ENCODE measurements at places on chromosomes 1 and 21. TPM values are rescaled to one million over a fixed set of nuclear protein-coding genes. Genes with fewer than 3 reads are reported as not detected.
A peak's percentile ranks its signal among the peaks of the same experiment; 100 is the strongest.

The SPATA1 gene
- total RNA-seq: 0.66 TPM

GRCh38 chr1:179228783-179229213, 679 bp downstream of the ABL2 start:
- peak; percentile 40 for DNase-seq
- H3K27me3 ChIP-seq: no peaks in the 10 kb centered on the region
- peaks cover 7% of the 10 kb centered on the region for H3K36me3 ChIP-seq
- peaks cover 33% of the 10 kb centered on the region for H3K4me1 ChIP-seq
- H3K4me3 ChIP-seq: peak overlapping the region; percentile 99
- H3K27ac ChIP-seq: peak overlapping the region; percentile 88

The TXLNA gene
- 17.2 TPM for total RNA-seq

The ALG14 gene
- total RNA-seq: 2.6 TPM

GRCh38 chr1:45191418-45191783, 15.0 kb downstream of the ZSWIM5 start:
- DNase-seq: no peak
- H3K4me1 ChIP-seq: peaks cover 4% of the 10 kb centered on the region
- no peak overlapping the region for H3K4me3 ChIP-seq
- no peak overlapping the region for H3K27ac ChIP-seq
- no peaks in the 10 kb centered on the region for H3K36me3 ChIP-seq

DNA sequence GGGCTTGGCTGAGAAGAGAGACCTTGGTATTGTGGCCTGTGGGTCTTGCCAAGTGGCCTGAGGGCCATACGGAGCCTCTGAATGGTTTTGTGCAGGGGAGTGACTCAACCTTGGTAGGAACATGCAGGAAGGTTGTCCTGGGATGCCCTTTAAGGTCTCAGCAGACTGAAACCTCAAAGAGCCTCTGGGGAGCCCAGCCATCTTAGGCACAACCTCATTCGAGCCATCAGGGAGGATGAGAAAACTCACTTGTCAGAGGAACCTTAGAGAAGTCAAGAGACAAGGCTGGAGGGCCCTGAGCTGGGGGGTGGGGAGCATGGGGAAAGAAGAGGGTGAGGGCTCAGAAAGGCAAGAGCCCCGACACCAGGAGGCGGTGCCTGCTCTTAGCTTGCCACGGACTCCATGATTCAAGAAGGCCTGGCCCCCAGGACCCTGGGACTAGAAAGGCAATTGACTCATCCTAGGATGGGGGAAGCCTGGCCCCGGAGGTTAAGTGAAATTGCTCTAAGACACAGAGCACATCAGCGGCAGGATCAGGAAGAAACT, 13.0 kb downstream of the IFI6 start:
- H3K4me1 ChIP-seq: peaks cover 84% of the 10 kb centered on the region
- no peak for DNase-seq

DNA sequence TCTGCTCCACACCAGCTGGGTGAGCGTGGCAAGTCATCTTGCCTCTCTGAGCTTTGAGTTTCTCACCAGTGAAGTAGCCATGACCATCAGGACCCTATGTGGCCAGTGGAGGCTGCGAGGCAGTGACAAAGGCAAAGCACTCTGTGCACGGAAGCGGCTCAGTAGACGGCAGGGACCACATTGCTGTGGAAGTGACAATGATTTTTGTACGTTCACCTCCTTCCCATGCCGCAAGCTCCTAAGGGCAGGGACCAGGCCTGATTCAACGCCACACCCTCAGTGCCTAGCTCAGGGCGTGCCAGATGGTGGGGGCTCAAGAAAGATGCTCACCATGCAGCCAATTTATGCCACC, 210.5 kb downstream of the MATN1 start:
- no peaks in the 10 kb centered on the region for H3K36me3 ChIP-seq
- H3K27me3 ChIP-seq: peaks cover 11% of the 10 kb centered on the region
- H3K4me3 ChIP-seq: no peak overlapping the region
- no peaks in the 10 kb centered on the region for H3K4me1 ChIP-seq

DNA sequence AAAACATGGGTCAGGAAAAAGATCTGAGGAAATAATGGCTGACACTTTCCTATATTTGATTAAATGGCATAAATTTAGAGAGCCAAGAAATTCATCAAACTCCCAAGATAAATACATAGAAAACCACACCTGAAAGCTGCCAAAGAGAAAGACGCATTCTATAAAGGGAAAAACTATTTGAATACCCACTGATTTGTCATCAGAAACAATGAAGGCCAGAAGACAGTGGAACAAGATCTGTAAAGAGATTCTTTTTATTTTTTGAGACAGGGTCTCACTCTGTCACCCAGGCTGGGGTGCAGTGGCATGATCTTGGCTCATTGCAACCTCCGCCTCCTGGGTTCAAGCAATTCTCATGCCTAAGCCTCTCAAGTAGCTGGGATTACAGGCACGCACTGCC, 17.4 kb downstream of the SDE2 start:
- H3K4me3 ChIP-seq: no peak overlapping the region
- no peak for DNase-seq
- H3K36me3 ChIP-seq: peaks cover 93% of the 10 kb centered on the region
- no peaks in the 10 kb centered on the region for H3K27me3 ChIP-seq

DNA sequence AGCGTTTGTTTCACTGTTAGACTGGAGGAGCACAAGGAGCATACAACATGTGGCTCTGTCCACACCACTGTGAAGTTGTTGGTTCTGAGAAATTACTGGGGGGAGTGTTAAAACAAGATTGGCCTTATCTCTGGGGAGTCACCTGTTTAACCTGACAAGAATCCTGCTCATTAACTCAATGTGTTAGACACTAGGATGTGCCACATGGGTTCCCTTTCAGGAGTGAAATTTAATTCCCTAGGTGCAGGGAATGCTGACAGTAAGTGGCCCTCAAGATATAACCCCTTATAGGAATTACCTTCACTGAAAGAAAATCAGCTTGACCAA, 45.8 kb upstream of the WNT2B start:
- peak overlapping the region; percentile 41 for H3K27ac ChIP-seq
- DNase-seq: no peak
- peaks cover under 1% of the 10 kb centered on the region for H3K36me3 ChIP-seq
- no peaks in the 10 kb centered on the region for H3K27me3 ChIP-seq

The OPRD1 gene
- total RNA-seq: not detected

- no peak for DNase-seq
- no peak overlapping the region for H3K27ac ChIP-seq
- no peaks in the 10 kb centered on the region for H3K27me3 ChIP-seq
- H3K36me3 ChIP-seq: no peaks in the 10 kb centered on the region
- no peak overlapping the region for H3K4me3 ChIP-seq
Measured at GRCh38 chr21:21394064-21394463, 395.9 kb downstream of the NCAM2 start.

DNA sequence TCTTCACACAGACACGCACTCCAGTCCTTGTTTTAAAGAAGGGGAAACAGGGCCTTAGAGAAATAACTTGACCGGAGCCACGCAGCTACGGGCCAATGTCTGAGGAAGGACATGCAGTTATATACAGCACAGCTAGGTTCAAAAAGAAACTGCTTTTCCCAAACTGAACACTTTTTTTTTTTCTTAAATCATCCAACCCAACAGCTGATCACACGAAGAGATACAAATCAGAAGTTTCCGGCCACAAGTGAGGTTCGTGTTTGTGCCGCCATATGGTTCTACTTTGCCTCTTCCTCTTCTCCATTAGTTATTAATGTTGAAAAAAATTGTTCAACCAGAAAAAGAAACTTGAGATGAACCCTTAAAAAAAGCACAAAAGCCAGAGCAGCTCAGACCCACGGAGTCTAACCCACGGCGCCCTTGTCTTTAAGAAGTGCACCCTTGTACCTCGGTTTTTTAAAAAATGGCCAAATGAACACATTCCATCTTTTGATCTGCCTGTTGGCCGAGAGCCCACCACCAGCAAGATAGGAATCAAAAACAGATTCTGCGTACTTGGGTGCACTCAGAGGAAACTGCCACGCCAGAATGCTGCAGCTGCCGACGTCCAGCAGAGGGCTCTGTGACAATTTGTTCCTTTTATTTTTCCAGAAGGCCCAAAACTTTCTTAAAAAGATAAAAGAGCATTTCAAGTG, 78.9 kb downstream of the SLC66A1 start:
- peak; percentile 49 for DNase-seq
- H3K4me3 ChIP-seq: peak overlapping the region; percentile 18
- H3K4me1 ChIP-seq: peaks cover 78% of the 10 kb centered on the region
- peaks cover 5% of the 10 kb centered on the region for H3K36me3 ChIP-seq
- peak overlapping the region; percentile 76 for H3K27ac ChIP-seq

GRCh38 chr1:6360117-6360496, 33.5 kb downstream of the ACOT7 start:
- no peak for DNase-seq
- H3K27me3 ChIP-seq: no peaks in the 10 kb centered on the region
- no peaks in the 10 kb centered on the region for H3K36me3 ChIP-seq
- H3K4me1 ChIP-seq: peaks cover 40% of the 10 kb centered on the region
- peak overlapping the region; percentile 33 for H3K4me3 ChIP-seq

- no peak for DNase-seq
- no peak overlapping the region for H3K4me3 ChIP-seq
- no peaks in the 10 kb centered on the region for H3K4me1 ChIP-seq
- no peak overlapping the region for H3K27ac ChIP-seq
Measured at GRCh38 chr1:78587211-78587610, 33.0 kb upstream of the IFI44L start.

DNA sequence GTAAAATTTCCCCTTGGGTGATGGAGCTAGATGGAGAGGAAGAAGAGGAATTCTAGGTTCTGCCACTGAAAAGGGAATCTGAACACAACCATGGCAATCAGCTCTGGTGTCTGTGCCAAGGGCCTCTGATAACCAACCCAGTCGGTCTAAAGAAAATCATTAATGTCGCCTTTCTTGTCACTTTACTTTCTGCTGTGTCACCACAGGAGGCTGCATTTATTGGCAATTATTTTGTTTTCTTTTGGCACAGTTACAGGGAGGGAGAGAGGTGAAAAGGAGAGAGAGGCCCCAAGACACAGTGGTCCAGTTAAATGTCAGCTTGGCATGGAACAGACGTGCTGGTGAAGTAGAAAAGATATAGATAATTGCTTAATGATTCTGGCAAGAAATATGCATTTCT, 287.0 kb downstream of the ASTN1 start:
- H3K4me3 ChIP-seq: no peak overlapping the region
- no peaks in the 10 kb centered on the region for H3K4me1 ChIP-seq
- no peak for DNase-seq
- no peak overlapping the region for H3K27ac ChIP-seq

GRCh38 chr1:61432616-61433388, 292.1 kb downstream of the TM2D1 start:
- no peak for DNase-seq
- H3K36me3 ChIP-seq: no peaks in the 10 kb centered on the region

The HTR6 gene
- total RNA-seq: not detected

The AGMAT gene
- not detected for total RNA-seq

DNA sequence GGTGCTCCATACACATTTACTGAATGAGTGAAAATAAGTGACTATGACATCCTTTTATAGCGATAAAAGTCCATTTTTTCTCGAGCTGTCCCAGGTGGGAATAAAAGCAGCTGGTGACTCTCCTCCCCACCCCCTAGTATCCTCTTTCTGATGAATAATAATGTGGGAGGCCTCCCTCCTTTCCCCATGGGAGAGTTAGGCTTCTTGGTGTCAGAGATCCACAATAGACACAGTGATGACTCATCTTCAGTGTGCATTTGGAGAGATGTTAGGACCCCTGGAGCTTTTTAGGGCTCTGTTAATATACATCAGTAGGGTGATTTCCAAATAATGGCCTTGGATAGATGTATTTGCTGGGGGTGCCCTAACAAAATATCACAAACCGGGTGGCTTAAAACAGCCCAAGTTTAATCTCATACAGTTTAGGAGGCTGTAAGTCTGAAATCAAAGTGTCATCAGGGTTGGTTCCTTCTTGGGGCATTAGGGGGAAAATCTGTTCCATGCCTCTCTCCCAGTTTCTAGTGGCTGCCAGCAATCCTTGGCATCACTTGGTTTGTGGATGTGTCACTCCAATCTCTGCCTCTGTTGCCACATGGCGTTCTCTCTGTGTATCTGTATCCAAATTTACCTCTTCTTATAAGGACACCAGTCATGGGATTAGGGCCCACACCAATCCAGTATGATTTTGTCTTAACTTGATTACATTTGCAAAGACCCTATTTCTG, 4.4 kb upstream of the PHC2 start:
- no peak for DNase-seq
- H3K4me1 ChIP-seq: peaks cover 38% of the 10 kb centered on the region
- no peaks in the 10 kb centered on the region for H3K27me3 ChIP-seq
- no peaks in the 10 kb centered on the region for H3K36me3 ChIP-seq
- no peak overlapping the region for H3K4me3 ChIP-seq

DNA sequence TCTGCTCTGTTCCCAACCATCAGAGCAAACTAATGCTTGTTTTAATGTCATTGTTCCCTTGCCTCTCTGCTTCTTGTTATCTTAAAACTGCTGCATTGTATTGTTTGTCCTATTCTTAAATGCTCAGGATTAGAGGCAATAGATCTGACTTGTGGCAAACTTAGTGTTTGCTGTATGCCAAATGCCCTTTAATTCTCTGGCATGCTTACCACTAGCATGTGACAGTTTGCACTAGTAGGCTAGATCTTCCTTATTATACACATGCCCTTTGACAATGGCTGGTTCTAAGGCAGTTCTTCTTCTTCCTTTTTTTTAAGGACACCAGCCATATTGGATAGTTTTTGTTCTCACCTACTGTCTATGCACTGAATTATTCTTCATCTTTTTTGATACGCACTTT, 30.1 kb downstream of the PALMD start:
- peaks cover 82% of the 10 kb centered on the region for H3K36me3 ChIP-seq
- H3K27ac ChIP-seq: peak overlapping the region; percentile 95

The HES5 gene
- 0.63 TPM for total RNA-seq

DNA sequence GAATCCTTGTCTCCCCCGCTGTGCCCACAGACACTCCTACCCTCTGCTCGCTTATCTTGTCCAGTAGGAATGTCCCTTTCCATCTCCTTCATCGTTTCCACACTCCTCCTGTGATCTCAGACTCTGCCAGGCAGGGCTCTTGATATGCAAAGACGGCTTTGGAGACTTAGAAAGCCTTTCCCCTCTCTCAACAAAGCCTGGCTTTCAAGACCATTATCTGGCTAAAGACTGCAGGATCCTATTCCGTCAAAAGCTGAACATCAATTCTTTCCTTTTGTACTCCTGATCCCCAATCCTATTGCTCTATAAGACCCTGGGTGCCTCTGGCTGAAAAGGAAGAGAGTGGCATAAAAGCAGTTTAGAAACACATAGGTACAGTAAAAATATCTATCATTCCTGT, 63.9 kb downstream of the SDC3 start:
- no peaks in the 10 kb centered on the region for H3K36me3 ChIP-seq
- H3K4me1 ChIP-seq: peaks cover 55% of the 10 kb centered on the region
- peaks cover 24% of the 10 kb centered on the region for H3K27me3 ChIP-seq
- DNase-seq: no peak
- no peak overlapping the region for H3K4me3 ChIP-seq
- H3K27ac ChIP-seq: no peak overlapping the region

Data from left ventricle myocardium inferior (tissue), 1 donor.